ENCODE measurements at places on chromosomes 7 and 10.

- no peak for DNase-seq
Observed at GRCh38 chr7:151540146-151540545, 20.5 kb upstream of the RHEB start.

DNA sequence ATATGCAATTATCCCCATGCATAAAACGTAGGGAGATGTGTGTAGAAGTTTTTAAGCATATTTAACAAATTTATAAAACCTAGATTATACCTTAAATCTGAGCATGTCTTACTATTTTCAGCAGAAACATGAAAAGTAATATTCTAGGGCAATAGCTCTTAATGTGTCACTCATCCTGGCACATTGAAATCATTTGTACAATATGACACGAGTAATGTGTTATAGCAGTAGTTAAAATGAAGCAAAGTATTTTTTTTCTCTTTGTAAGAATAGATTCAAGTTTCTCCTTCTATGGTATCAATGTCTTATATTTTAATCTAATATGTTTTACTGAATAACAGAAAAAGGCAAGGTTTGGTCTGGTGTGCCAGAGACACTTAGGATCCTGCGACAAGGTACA, 274.9 kb upstream of the PLXDC2 start:
- DNase-seq, result no peak

DNA sequence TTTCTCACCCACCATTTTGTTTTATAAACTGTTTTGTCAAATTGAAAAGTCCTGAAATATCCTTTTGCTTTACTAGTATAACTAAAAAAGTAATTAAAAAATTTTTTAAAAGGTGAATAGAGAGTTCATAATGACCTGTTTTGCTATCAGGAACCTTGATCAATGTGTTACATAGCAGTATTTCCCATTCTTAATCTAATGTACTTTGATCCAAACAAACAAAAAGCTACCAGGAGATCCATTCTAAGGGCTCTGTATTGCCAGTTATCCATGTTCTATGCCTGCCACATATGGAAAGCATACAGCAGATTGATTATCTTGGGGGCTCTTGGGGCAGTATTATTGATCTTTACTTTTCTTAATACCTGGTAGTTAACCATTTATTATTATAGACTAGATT, 32.1 kb downstream of the ZMYND11 start:
- DNase-seq, result no peak

DNA sequence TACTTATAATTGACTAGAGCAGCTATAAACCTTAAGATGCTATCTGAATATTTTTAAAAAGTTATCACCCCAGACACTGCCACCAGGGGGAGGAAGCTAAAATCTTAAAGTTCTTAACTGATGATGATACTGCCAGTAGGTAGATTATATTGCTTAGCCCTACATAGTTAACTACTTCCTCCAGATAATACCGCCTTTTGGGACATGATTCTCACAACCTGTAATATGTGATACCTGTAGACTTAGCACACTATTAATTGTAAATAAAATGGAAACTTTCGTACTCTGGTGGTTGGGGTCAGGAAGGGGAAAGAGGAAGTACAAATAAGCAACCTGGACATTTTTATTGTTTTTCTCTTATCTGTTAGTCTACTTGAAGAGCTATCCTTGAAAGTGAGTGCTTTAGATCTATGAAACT, 268.9 kb downstream of the ADK start:
- DNase-seq, result no peak

DNA sequence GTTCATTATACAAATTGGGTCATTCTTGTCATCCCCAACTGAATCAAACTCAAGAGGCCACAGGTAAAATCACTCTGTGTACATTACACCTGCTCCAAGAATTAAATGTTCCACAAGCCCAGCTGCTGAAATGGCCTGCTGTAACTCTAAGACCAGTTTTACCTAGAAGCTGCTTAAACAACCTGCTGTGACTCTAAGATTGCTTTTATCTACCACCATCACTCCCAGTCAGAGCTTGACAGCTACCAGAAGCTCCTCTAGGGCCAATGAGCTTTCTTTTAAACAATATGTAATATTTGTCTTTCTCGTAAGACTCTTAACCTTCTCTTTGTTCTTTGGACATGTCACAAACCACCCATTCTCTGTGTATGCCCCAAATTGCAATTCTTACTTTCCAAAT, 141.8 kb upstream of the LRGUK start:
- no peak for DNase-seq

- DNase-seq, result peak; percentile 40
Observed at GRCh38 chr10:109957092-109957797, 33.9 kb upstream of the XPNPEP1 start.

DNA sequence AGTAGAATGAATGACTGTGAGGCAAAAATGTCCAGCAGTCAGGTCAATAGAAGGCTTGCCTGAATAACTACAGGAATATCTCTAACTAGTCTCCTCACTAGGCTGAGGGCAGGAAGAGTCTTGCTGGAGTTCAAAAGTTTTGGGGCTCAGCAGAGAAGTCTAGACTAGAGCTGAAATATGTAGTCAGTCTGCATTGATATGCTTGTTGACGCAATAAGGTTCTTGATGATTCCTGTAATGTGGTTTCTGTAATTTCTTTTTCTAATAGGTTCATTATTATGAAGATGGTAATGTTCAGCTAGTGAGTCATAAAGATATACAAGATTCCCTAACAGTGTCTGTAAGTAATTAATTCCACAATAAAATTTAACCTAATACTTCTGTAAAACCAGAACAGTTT, 41.5 kb upstream of the ST7 start:
- no peak for DNase-seq

GRCh38 chr7:68680235-68680872, 917.9 kb upstream of the AUTS2 start:
- no peak for DNase-seq

DNA sequence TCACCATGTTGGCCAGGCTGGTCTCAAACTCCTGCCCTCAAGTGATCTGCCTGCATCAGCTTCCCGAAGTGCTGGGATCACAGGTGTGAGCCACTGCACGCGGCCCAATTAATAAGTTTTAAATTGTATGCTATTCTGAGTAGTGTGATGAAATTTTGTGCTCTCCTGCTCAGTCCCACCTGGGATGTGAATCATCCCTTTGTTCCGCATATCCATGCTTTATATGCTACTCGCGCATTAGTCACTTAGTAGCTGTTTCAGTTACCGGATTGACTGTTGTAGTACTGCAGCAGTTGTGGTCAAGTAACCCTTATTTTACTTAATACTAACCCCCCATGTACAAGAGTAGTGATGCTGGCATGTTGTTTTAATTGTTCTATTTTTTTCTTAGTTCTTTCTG, 47.3 kb upstream of the OIT3 start:
- DNase-seq, result no peak

DNA sequence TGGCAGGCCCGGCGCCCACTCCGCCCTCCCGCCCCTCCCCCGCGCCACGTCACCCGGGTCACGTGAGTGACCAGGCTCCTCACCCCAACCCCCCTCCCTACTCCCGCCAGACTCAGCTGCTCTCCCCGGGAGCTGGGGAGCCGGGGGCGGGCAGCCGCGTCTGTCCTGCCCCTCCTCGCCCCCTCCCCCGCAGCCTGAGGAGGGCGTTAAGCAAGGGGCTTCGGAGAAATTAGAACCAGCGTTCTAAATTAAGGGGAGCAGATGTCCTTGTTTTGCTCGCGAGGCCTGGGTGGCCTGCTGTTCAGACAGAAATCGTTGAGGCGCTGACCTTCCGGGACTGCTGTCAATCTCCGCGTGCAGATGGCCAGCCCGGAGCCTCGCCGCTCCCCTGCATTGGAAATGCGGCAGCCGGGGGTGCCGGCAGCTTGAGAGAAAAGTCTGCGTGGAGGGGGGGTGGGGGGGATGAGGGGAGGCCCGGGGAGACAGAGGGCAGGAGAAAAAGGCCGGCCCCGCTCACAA, 102.2 kb upstream of the ZNF438 start:
- peak; percentile 70 for DNase-seq

- no peak for DNase-seq
Observed at GRCh38 chr7:130838738-130839137, 104.7 kb upstream of the KLF14 start.

GRCh38 chr7:99372275-99373090, 2.0 kb upstream of the ARPC1B start:
- DNase-seq, result no peak

DNA sequence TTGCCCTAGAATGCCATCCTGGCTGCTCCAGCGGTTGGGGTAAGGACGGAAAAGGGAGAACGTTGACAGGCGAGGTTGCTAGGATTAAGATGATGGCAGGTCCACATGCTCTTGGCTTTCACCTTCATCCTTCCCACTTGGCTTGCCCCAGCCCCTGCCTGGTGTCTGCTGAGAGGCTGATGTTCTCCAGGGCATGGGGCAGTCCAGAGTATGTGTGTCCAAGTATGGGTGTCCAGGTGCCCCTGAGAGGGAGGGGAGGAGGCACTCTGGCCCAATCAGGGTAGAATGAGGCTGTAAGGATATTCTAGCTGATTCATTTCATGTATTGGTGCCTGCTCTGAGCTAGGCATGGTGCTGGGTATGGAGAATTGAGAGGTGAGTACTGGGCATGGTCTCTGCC, 12.6 kb downstream of the NEURL1 start:
- no peak for DNase-seq

DNA sequence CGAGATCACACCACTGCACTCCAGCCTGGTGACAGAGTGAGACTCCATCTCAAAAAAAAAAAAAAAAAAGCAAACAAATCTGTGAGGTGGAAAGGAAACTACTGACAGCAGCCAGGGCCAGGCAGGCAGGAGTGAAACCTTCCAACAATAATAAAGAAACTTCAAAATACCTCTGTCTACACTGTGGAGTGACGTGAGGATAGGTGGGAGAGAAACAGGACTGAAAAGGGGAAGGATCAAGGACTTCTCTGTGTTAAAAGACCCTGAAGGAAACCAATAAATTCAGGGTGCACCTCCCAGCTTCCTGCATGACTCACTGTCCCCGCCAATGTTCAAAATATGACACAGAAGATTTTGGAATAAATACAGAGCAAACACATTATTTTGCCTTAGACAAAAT, 82.9 kb downstream of the KIAA1549 start:
- no peak for DNase-seq

- no peak for DNase-seq
Observed at GRCh38 chr7:2512179-2512661, 7.4 kb upstream of the LFNG start.

DNA sequence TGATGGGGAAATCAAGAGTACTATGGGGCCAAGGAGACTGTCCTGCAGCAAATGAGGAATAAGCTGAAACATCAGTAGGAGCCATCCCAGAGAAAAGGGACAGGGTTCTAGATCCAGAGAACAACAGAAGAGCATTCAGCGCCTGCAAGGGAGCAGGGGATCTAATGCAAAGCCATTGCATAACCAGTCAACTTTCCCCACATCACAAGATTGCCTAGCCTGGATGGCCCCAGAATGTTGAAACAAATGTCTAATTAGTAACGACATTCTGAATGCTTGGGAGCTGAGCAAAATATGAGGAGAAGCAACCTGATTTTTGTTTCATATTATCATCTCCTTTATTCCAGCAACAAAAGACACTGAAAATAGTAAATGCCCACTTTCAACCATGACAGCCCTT, 2.7 kb upstream of the MPP7 start:
- no peak for DNase-seq

- no peak for DNase-seq
Observed at GRCh38 chr7:122380992-122381391, 76.4 kb upstream of the FEZF1 start.

- DNase-seq, result no peak
Observed at GRCh38 chr7:44607141-44608068, 978 bp downstream of the OGDH start.

GRCh38 chr7:91434836-91435235, 170.6 kb downstream of the FZD1 start:
- no peak for DNase-seq

GRCh38 chr10:66748217-66748616, 177.6 kb upstream of the LRRTM3 start:
- DNase-seq, result no peak

- DNase-seq, result no peak
Observed at GRCh38 chr7:90061077-90061476, 93.2 kb upstream of the STEAP1 start.

- no peak for DNase-seq
Observed at GRCh38 chr10:27188897-27189296, 33.7 kb downstream of the MASTL start.

DNA sequence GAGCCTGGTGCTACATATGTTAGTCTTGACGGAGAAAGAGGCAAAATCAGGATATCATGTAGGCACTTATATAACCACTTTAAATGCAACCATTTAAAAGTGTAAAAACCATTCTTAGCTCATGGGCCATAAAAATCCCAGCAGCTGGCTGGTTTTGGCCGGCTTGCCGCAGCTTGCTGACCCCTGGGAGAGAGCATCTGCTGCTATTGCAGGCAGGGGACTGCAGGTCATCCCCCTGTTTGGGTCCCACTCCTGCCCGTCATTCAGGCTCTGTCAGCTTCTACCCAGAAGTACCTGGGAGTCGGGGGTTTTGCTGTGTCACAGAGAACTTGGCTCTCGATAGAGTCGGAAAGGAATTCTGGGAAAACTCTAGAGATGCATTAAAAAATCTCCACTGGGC, 187.4 kb downstream of the CUX1 start:
- no peak for DNase-seq

GRCh38 chr10:91758303-91759146, 39.7 kb upstream of the TNKS2 start:
- DNase-seq, result no peak

- no peak for DNase-seq
Observed at GRCh38 chr10:72315611-72316385, 38.9 kb downstream of the DNAJB12 start.

GRCh38 chr10:15585303-15585715, 134.4 kb downstream of the ITGA8 start:
- DNase-seq, result no peak

DNA sequence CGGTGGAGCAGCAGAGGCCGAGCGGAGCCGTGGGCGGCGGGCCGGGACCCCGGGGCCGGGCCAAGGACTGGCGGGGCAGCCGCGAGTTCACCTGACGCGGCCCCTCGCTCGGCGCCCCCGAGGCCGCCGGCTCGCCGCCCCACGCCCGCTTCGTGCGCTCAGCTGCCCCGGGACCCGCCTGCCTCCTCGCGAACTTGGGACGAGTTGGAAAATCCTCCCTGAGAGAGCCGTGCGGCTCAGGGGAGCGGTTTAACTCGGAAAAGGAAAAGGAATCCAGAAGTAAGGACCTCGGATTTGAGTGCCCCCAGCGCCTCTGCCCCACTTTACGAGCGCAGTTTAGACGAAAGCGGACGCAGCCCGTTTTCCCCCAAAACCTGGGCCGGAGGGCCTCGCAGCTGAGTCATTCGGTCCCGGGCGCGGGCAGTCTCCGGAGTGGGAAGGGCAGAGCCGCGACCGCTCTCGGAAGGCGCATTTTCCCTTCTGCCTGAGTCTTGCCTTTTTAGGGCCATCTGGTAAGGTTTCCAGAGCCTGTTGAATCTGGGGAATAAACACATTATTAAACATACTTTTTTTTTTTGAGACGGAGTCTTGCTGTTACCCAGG, 744 bp downstream of the CREM start:
- no peak for DNase-seq

GRCh38 chr7:3134745-3135144, 91.1 kb upstream of the CARD11 start:
- no peak for DNase-seq

GRCh38 chr7:30185496-30185895, 50.7 kb downstream of the MTURN start:
- no peak for DNase-seq

Measured in NCI-H187 (cell line).